ENCODE measurements at places on chromosomes 13 and 19. TPM values are rescaled to one million over a fixed set of nuclear protein-coding genes. Genes with fewer than 3 reads are reported as not detected.

GRCh38 chr13:94121686-94122085 lies 357.8 kb downstream of the DCT start:
- DNase-seq = no peak

DNA sequence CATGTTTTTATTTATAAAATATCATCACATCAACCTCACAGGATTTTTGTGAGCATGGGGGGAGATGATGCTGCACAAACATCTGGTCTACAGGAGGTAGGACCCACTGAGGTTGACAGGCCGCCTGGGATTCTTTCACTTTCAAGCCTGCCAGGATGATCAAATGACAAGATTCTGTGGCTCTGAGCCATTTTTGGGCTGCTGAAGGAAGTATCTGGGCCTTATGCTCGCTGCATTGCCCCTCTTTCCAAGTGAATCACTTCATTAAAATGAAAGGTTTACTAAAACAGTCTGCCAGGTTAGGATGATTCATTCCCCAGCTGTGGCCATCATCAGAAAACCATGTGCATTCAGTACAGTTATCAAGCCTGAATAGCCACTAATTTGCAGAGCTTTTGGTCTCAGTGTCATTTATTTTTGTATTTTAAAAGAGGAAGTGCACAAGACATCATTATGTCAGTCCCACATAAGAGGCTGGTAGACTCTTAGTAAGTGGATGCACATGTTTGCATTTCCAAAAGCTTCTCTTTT lies 34.4 kb downstream of the STARD13 start:
- DNase-seq = no peak

- DNase-seq = no peak
Observed at GRCh38 chr13:37995092-37995491, 125.5 kb upstream of the TRPC4 start.

The HSPB6 gene
- total RNA-seq = 18.8 TPM

DNA sequence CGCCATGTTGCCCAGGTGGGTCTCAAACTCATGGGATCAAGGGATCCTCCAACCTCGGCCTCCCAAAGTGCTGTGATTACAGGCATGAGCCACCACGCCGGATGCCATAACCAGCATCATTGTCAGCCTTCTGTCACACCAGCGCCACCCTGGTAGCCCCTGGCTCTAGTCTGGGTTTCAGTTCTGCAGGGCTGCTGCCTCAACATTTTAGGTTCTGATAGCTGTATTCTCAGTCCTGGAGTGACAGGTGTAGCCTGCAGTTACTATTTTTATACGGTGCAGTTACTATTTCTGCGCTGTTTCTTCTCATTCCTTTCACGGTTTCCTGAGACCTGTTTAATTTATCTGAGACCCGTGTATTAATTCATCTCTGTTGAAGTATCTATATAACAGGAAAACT lies 57.1 kb downstream of the TRPM4 start:
- DNase-seq = no peak

The KLK14 gene
- 0.99 TPM for total RNA-seq

- DNase-seq = no peak
Observed at GRCh38 chr13:46383383-46383782, 3.7 kb downstream of the RUBCNL start.

The ALOX5AP gene
- total RNA-seq = 0.25 TPM

The OR7C1 gene
- total RNA-seq = not detected

GRCh38 chr13:112170823-112171569 lies 104.0 kb downstream of the SOX1 start:
- DNase-seq = no peak

The SOX1 gene
- total RNA-seq = not detected

DNA sequence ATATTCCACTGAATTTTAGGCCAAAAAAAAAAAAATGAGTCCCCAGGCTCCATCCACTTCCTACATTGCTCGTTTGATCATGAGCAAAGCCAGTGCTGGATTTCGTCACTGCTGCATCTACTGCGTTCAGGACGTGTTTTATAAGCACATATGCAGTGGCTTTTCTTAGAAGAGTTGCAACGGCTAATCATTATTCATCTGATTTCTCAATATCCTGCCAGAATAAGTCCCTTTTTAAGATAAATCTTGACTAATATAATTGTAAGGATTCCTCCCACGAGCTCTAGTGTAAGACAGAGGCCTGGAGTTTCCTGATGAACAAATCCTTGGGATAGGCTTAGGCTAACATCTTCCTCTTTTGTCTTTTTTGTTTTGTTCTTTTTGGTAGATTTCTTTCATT lies 19.5 kb downstream of the FAM124A start:
- DNase-seq = no peak

DNA sequence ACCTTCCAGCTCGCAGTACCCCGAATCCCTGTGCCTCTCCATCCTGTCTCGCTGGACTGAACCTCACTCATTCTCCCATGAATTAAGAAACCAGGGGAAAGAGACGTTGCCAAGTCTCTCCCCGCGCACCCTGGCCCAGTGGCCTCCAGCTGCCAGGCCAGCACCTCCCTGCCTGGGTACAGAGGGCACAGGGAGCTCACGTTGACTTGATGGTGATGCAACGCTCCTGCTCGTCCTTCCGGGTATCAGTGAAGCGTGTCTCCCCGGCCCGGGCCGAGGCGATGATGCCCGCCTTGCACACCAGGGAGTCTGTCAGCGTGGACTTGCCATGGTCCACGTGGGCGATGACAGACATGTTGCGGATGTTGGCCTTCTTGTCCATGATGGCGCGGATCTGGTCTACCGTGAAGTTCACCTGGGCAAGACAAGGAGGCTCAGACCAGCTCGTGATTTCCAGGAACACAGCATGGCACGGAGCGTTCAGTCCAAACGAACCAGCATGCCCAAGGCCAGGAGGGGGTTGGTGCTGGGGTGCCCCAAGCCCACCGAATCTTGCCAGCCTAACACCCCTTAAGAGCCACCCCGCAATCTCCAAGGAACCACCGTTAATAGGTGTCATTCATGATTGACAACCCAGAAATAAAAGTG lies 1.2 kb downstream of the EEF2 start:
- DNase-seq = no peak

DNA sequence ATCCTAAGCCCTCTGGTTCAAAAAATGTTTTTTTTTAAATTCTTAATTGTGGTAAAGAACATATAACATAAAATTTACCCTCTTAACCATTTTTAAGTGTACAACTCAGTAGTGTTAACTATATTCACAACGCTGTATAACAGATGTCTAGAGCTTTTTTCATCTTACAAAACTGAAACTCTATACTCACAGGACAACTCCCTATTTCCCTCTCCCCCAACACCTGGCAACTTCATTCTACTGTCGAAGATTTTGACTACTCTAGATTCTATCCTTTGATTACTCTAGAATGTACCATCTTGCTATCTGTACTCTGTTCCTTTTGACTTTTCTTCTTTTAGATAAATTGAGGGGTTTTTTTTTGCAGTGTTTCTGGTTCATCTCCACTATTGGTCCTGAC lies 200.4 kb downstream of the KLF12 start:
- DNase-seq = no peak

GRCh38 chr13:48446464-48446863 lies 33.6 kb upstream of the LPAR6 start:
- no peak for DNase-seq

- DNase-seq = no peak
Observed at GRCh38 chr13:100532836-100533435, 55.7 kb downstream of the GGACT start.

- no peak for DNase-seq
Observed at GRCh38 chr13:22929381-22930126, 251.2 kb upstream of the SGCG start.

DNA sequence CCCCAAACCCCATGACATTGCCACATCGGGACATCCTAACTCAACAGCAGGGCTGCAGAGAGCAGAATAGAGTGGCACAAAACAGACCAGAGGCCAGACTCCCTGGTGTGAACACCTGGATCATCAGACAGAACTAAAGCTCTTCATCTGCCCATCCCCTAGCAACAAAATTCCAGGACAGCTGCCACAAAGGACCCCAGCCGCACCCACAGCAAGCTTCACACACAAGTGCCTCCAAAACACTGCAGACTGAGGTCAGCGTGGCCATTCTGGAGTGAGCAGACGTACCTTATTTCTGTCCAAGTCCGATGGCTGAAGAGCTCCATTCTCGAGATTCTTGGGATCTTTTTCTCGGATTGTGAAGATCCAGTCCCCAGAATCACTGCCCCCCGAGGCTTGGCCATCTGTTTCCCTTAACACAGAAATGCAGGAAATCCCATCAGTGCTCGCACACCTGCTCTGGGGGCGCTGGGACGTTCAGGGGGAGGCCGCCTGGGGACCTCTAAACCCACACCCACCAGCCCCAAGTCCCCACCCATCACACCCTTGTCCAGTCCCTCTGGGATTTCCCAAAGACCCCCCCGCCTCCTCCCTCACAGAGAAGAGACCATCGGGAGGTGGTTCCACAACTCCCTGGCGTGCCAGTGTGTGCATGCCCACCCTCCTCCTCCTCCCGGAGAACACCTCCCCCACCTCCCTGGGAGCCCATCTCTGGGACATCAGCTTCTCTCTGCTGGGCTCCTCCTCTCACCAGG lies 115.2 kb downstream of the STK24 start:
- DNase-seq = no peak

- DNase-seq = no peak
Observed at GRCh38 chr13:113785051-113786010, 26.3 kb downstream of the TMEM255B start.

The NKPD1 gene
- total RNA-seq = 0.54 TPM

GRCh38 chr19:58395979-58396627 lies 647 bp downstream of the RNF225 start:
- no peak for DNase-seq

- DNase-seq = no peak
Observed at GRCh38 chr13:28282451-28282850, 144.1 kb downstream of the PAN3 start.

- DNase-seq = no peak
Observed at GRCh38 chr19:15400521-15401396, 18.0 kb downstream of the AKAP8L start.

DNA sequence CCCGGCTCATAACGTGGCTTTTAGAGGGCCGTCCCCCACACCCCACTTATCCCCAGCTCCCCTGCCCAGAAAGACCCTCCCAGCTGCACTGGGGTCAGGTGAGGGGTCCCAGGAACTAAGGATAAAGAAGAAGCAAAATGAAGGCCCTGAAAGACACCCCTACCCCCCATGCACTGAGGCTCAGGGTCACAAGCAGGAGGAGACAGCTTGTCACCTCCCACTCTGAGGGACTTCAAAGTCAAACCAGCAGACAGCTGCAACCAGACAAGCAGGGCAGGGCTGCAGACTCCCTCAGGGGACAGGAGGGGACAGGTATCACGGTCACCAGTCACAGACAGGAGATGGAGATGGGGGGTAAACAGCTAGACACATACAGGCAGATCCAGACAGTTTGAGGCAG lies 6.1 kb upstream of the NANOS3 start:
- no peak for DNase-seq

The CYP4F8 gene
- not detected for total RNA-seq

GRCh38 chr13:52393572-52394357 lies 12.2 kb downstream of the THSD1 start:
- no peak for DNase-seq

DNA sequence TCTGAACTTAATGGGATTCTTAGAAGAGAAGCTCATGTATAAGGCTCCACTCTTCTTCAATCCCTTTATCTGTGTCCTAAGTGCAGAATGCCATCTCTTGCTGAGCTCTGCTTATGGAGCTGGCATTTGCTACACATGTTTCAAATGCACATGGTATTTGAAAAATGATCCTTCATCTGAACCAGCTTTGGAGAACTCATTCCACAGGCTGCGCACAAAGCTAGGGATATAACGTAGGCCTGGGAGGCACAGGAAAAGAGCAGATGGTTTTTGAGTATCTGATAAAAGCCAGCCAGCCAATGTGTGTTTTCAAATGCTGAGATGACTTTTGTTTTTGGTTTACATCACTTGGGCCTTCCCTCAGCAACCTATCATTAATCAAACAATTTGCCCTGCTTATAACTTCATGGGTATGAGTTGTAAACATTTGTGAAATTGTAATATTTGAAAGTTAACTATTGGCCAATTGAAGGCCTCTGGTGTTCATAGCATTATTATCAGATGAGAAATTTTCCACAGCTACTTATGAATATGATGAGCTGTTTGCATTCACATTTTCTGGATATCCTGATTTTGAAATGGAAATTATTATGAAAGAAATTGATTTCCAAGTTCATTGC lies 729.0 kb downstream of the FGF9 start:
- no peak for DNase-seq

DNA sequence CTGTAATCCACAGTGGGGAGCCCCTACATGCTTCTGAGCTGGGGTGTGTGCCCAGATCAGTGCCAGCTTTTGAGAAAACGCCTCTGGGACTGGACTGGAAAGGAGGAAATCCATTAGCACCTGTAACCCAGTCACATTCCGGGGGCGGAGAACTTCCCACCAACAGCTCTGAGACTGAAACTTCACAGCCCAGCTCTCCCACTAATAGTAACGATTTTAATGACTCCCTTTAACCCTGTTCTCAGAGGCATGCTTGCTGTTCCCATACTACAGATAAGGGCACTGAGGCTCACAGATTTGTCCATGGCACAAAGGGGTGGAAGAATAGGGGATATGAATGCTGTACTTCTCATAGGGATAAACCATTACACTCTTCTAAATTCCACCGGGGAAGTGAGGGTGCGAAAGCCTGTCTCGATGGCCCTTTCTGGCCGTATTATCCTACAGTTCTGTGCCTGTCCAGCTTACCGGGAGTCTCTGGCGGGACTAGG lies 851 bp downstream of the FBXO46 start:
- no peak for DNase-seq

DNA sequence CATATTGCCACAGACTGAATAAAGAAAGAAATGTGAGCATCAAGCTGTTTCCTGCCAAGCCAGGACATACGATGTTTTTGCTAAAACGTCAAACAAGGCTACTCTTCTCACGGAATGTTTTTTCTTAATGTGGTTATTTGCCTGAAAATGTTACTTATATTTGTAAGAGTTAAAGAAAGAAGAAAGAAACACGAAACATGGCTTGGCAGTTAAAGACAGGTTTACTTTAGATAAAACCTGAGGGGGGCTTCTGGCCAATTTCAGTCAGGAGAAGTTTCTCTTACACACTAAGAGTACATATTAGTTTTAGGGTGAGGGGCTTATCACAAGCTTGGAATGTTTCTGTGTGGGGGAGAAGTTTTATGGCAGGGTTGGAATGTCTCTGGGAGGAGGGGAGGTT lies 4.4 kb upstream of the OR10H4 start:
- no peak for DNase-seq

GRCh38 chr13:103731959-103732358 lies 665.7 kb upstream of the SLC10A2 start:
- DNase-seq = no peak

GRCh38 chr13:66328476-66328875 lies 901.7 kb downstream of the PCDH9 start:
- DNase-seq = no peak

DNA sequence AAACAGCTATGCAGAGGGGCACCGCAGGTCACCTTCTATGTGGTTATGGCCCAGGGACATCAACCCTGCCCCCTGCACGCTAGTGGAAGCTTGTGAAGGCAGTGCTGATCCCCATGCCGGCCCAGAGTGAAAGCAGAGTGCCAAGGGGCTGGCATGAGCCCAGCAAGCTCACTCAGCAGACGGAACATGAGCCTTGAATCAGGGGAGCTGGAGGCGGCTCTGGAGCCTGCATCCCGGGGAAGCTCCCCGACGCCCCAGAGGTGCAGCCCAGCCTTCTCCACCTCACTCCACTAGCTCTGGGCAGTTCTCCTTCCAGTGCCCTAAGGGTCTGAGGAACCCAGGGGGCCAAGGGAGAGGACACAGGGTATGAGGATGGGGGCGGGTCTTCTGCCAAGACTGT lies 19.0 kb upstream of the ISYNA1 start:
- DNase-seq = no peak
